ENCODE measurements at places on chromosomes 4 and X.

- DNase-seq: no peak
Observed at GRCh38 chr4:128700659-128701350, 108.7 kb upstream of the JADE1 start.

DNA sequence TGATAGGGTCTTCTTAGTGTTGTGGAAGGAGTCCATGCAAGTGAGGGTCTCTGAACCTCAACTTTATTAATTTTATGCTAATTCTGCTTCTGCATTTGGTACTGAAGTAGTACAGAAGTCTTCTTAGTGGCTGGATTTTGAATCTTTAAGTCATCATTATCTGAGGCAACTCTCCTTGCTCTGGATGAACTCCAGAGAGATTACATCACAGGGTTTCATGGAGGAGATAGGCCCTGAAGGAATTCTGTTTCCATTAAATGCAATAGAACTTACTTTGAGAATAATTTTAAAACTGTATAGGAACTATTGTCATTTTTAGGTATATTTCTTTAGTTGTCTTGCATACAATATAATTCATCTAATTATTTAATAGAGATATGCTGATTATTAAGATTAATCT is 451.2 kb downstream of the FAT4 start:
- no peak for DNase-seq

- DNase-seq: no peak
Observed at GRCh38 chr4:94480362-94480951, 28.7 kb downstream of the PDLIM5 start.

GRCh38 chr4:42268824-42269223 is 116.4 kb upstream of the BEND4 start:
- no peak for DNase-seq

GRCh38 chr4:102322736-102323135 is 22.5 kb downstream of the SLC39A8 start:
- no peak for DNase-seq

GRCh38 chr4:138693526-138693925 is 322.1 kb upstream of the NOCT start:
- DNase-seq: no peak

DNA sequence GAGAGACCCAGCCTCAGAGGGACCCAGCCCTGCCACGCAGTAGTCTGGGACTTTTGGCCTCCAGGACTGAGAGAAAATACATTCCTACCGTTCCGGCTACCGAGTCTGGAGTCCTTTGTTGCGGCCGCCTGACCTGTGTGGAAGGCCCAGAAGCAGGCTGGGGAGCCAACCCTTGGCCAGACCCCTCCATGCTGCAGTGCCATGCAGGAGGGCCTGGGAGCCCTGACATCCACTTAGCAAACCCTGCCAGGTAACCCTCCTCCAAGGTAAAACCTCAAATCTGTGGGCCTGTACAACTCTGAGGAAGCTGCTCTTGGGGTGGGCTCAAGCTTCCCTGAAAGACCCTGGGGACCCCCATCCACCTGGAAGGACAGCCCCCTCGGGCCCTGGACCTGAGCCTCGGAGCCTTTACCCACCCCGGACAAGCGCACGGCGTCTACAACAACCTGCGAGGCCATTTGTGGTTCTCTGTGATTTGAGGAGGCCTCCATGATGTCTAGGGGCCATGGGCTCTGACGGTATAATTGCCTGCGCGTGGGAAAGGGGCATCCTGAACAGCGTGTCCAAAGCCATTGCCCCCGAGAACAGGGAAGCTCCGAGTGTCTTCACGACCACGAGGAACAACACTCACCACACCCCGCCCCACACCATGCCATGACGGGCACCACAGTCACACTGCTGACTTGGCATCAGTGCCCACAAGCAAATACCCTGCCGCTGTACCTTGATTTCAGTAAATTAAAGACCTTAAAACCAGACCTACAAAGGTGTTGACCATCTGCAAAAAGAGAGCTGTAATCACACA is 58.7 kb downstream of the ZFYVE28 start:
- no peak for DNase-seq

GRCh38 chr4:137583671-137584070 is 51.4 kb upstream of the PCDH18 start:
- DNase-seq: no peak

DNA sequence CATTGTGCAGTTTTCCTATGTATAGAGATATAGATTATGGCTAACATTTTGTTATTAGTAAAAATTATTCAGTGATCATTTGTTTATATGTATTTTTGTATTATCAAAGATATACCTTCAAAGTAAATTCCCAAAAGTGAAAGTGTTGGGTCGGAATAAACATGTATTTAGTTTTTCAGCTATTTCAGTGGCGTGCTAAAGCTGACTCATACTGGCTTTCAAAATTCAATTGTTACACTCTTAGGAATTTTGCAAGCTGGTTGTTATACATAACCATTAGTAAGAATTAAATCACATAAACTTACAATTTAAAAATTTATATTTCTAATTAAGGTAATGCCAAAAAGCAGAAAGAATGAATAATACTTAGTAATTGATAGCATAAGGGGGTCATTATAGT is 288.4 kb upstream of the NRK start:
- DNase-seq: no peak

DNA sequence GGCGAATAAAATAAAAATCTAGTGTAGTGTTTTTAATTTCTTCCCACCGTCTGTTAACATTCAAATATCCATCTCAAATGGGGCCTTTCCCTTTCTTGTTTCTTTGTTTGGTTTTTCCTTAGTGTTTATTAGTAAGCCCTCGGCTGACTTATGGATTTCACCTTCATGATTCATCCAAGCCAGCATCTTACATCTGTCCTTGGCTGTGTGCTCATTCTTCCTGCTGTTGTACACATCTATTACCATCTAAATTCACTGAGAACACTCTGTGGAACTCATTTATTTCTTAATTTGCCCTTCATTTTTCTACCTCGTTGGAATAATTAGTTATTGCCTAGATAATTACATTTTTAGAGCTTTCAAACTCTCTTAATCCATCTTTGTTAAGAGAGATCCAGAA is 84.9 kb downstream of the SPCS3 start:
- no peak for DNase-seq

GRCh38 chrX:13420545-13421183 is 100.8 kb upstream of the ATXN3L start:
- DNase-seq: no peak

- no peak for DNase-seq
Observed at GRCh38 chr4:9933956-9934355, 87.3 kb downstream of the SLC2A9 start.

- no peak for DNase-seq
Observed at GRCh38 chr4:82629238-82630000, 67.6 kb upstream of the TMEM150C start.

DNA sequence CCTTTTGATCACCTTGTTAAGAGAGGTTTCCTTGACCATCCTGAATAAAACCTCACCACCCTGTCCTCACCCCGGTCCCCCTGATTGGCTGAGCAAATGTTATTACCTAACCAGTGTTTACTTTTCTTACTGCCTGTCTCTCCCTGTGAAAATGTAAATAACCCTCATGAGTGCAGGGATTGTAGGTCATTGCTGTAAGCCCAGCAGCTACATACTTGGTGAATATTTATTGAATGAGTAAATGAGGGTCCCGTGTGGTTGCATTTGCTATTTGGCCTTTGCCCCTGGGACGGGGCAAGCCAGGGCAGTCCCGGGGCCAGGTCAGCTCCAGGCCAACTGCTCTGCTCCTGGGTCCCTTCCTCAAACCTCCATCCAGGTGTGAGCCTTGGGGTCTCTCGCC is 55.5 kb upstream of the CLCN4 start:
- no peak for DNase-seq

All from NAMALWA (cell line).